ENCODE measurements at places on chromosomes 3 and 15.

GRCh38 chr3:50542177-50543034 is 25.1 kb downstream of the C3orf18 start:
- peak; percentile 29 for DNase-seq

- no peak for DNase-seq
Observed at GRCh38 chr15:72851586-72851985, 68.0 kb upstream of the ADPGK start.

- no peak for DNase-seq
Observed at GRCh38 chr15:89138999-89139612, 50.9 kb downstream of the ABHD2 start.

GRCh38 chr3:153244961-153245360 is 82.9 kb downstream of the RAP2B start:
- DNase-seq = no peak

- no peak for DNase-seq
Observed at GRCh38 chr3:153103406-153103945, 58.5 kb upstream of the RAP2B start.

GRCh38 chr15:67809866-67810265 is 15.4 kb upstream of the SKOR1 start:
- no peak for DNase-seq

- no peak for DNase-seq
Observed at GRCh38 chr3:165643425-165643824, 193.8 kb downstream of the BCHE start.

DNA sequence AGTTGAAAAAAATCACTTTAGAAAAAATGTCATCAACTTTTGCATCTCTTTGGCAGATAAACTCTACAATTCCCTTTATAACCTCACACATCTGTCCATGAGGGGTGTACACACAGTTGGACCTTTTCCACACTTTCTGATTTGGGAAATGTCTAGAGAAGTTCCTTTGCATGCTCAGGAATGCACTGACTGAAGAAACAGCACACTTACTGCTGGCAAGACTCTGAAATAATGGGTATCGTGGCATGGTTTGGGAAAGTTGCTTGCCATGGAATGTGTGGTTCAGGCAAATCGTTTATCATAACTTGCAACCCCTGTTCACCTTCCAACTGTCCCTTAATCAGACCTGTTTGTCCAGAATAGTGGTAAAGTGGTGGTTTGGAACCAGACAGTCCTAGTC is 135.3 kb upstream of the TGFBR2 start:
- DNase-seq = no peak

GRCh38 chr3:71090207-71090606 is 493.3 kb downstream of the FOXP1 start:
- DNase-seq = no peak

DNA sequence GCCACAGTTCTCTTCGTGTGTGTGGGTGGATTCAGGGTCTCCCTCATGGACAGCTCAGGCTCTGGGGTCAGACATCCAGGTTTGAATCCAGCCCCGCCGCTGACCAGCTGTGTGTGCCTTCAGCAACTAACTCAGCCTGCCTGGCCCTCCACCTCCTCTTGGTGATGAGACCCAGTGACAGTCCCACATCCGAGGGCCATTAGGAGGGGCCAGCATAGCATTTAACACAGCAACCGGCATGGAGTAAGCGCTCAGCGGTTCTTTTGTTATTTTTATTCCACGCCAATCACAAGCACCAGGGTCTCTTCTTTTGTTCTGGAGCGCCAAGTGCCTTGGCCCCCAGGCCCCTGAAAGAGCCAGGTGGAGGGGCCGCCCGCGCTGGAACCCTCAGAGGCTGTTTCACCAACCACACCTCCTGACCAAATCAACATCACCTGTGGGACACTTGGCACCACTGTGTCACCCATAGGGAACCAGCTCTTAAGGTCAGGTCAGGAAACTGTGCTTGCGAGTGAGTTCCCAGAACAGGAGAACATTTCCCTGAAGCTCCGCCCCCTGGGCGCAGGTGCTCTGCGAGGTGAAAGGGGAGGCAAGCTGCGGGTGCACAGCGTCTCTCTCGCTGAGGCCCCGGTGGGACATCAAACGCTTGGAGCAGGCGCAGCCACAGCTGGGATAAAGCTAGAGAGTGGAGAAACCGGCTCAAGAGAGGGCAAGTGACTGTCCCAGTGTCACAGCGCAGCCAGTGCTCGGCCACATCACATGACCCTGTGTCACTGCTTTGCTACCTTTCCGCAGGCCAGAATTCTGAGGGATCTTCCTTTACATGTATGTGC is 311.3 kb downstream of the UACA start:
- DNase-seq = no peak

GRCh38 chr15:100249096-100249815 is 92.5 kb downstream of the ADAMTS17 start:
- DNase-seq = no peak

All from T-helper 2 cell treated with Interferon-gamma antibody and Interleukin-4, amounts not matched to agents 5 μg/mL and 100 μg/mL, for 36 hours (primary cell).